ENCODE measurements at places on chromosomes 5 and 9. TPM values are rescaled to one million over a fixed set of nuclear protein-coding genes. Genes with fewer than 3 reads are reported as not detected.

LCP2 gene
- total RNA-seq: 199 TPM

ITGA2 gene
- total RNA-seq: 2.0 TPM

PCDHGB5 gene
- 0.16 TPM for total RNA-seq

NRARP gene
- total RNA-seq: 5.3 TPM

UGT3A2 gene
- total RNA-seq: not detected

ST8SIA4 gene
- total RNA-seq: 14.6 TPM

CDX1 gene
- total RNA-seq: not detected

All from activated naive CD8-positive, alpha-beta T cell treated with anti-CD3 and anti-CD28 coated beads for 36 hours (primary cell).